ENCODE measurements at places on chromosomes 1 and 21. TPM values are rescaled to one million over a fixed set of nuclear protein-coding genes. Genes with fewer than 3 reads are reported as not detected.

GRCh38 chr1:200438911-200439310 lies 29.1 kb upstream of the ZNF281 start:
- peak; percentile 34 for DNase-seq

Gene SIK1
- not detected for total RNA-seq

DNA sequence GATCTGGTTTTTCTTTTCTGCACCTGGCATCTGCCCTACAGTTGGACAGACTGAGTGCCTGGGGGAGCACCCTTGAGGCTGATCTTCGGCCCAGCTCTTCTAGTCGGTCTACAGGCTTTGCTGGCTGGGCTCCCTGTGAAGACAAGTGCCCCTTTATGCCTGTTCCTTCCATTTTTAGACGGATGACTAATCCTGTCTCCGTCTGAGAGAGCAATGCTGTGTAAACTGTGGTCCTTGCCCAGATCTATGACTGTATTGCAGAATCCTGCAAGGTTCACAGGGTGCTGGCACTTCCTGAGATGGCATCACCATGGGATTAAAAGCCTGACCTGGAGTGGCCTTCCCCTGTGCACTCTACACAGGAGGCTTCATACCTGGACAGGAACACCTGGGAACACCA lies 47.6 kb upstream of the SAMD13 start:
- DNase-seq: peak; percentile 91

Gene PLA2G4A
- total RNA-seq: 24.2 TPM

- DNase-seq: no peak
Observed at GRCh38 chr1:211415700-211416099, 76.3 kb downstream of the RD3 start.

Gene PPM1J
- 0.10 TPM for total RNA-seq

Gene LEFTY2
- not detected for total RNA-seq

Gene TAL1
- total RNA-seq: 0.27 TPM

Gene SPRR2E
- total RNA-seq: not detected

Gene TSPEAR
- total RNA-seq: 0.08 TPM

GRCh38 chr1:222654849-222655248 lies 37.0 kb downstream of the MIA3 start:
- DNase-seq: peak; percentile 60

Gene TMEM125
- total RNA-seq: not detected

DNA sequence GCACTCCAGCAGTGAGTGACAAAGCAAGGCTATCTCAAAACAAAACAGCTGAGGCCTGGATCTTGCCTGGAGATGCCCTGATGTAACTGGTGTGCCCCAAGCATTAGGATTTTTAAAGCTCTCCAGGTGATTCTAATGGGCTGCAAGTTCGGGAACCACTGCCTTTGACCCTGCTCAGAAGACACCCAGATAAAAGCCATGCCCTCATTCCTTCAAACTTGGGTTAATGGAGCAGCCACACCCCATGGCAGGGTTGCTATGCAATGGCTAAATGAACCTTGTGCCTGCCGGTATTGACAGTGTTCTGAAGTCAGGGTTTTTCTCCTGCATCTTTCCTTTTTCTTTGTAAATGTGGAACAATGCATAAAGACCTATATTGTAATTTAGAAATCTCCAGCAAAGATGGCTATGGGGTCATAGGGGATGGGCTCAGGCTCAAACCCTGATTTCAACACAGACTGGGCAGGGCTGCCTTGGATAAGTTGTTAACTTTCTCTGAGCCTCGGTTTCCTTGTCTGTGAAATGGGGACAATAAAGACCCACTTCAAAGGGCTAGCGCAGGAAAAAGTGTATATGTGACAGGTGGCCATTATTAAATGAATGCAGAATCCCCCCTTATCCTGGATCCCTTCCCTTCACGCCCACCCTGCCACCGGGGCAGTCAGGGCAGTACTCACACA lies 453 bp downstream of the TFF3 start:
- DNase-seq: no peak

Gene CDC20
- total RNA-seq: 313 TPM

DNA sequence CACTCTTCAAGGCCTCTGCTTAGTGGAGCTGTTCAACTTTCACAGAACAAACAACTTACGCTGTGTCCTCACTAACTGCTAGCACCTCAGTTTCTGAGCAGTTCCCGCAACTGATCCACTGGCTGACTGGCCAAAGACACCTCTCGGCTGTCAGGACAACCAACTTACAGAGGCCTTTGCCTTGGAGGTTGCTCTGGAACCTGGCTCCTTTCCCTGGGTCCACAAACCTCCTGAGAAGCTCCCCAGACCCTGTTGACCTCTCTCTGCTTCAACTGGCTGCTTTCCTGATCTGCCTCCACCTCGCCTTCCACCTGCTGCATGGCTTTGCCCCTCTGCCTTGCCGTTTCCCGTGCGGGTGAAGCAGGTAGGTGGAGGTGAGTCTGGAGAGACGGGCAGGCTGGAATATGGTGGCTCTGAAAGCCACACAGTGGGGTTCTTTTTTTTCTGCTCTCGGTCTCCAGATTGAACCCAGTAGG lies 13.0 kb downstream of the BTBD19 start:
- no peak for DNase-seq

- no peak for DNase-seq
Observed at GRCh38 chr1:198024782-198025181, 107.6 kb downstream of the LHX9 start.

- DNase-seq: no peak
Observed at GRCh38 chr1:208604295-208604694, 360.1 kb upstream of the PLXNA2 start.

DNA sequence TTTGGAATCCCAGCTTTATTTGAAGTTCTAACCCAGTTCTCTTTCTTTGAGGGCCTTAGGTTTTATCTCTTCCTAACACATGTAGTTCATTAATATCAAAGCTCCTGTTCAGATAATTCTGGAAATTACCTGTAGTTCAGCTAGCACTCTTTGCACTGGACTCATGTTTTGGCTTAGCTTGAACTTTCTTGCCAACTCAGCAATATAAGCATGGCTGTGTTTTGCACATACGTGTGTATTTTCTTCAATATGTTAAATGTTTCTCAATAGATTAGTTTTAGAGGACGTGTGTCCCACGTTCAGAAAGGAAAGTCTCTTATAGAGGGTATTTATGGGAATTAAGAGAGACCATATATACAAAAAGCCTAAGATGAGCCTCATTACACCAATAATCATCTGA lies 271.8 kb upstream of the USP25 start:
- no peak for DNase-seq

- peak; percentile 63 for DNase-seq
Observed at GRCh38 chr1:201649761-201650622, 111.1 kb downstream of the NAV1 start.

Gene CYP4A22
- total RNA-seq: not detected

DNA sequence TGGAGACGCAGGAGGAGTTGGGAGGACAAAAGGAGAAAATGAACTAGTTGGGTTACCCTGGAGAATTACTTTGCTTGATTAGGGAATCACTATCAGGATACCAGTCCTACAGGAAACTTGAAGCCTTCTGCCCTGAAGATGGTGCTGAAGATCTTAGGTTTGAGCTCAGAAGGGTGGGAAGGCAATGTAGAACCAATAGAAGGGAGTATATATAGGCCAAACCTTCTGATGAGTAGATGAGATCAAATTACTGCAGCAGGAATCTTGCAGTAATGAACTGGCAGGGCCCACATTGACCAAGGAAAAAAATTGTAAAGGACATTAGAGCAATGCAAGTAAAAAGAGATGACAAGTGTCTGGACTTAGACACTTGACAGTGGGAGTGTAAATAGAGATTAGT lies 116.3 kb upstream of the CACYBP start:
- no peak for DNase-seq

Gene RGS4
- 0.25 TPM for total RNA-seq
